NB4 (cell line): ENCODE measurements at places on chromosomes 7 and 10.

- no peak for DNase-seq
Observed at GRCh38 chr10:29112827-29113615, 175.8 kb upstream of the LYZL1 start.

DNA sequence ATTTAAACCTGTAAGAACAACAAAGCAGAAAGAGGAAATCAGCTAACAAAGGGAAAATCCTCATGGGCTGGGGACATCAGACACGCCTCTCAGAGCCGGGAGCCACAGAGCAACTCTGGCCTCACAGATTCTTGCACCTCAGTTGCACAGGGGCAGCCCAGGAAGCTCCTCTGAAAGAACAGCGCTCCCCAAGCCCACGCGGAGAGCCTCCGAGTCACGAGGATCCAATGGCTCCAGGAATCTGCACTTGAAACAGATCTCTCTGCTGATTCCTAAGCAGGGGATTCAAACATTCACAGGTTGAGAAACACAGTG, 213.2 kb upstream of the MGMT start:
- no peak for DNase-seq

DNA sequence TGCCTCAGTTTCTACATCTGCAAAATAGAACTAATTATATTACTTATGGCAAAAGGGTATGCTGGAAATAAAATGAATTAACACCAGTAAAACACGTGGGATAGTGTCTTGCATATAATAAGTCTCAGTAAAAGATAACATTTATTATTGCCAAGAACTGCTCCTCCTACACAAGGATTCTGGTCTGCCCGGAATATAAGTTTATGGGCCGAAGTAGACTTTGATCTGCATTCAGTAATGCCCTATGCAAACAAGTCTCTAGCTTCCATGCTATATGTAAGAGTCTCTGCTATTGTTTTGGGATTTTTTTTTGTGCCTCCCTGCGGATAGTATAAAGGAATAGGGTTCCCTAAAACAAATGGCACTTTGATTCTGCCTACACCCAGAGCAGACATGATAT, 125.6 kb upstream of the SLC26A5 start:
- DNase-seq: no peak

DNA sequence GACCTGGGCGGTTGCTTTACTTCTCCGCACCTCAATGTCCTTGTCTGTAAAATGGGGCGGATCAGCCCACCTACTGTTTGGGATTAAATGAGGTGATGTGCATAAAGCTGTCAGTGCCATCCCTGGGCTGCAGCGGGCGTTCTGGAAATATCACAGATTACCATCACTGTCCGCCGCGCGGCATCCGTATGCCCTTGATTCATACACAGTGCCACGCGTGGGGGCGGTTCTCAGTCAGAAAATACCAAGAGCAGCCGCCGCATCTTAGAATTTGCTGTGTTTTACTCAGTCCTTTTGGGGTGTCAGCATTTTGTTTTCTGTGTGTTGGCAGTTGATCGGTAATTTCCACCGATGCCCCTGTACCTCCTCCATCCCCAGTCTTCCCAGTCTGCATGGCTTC, 338.8 kb downstream of the DPP6 start:
- DNase-seq: no peak

- no peak for DNase-seq
Observed at GRCh38 chr7:34727464-34727995, 69.5 kb downstream of the NPSR1 start.

- DNase-seq: no peak
Observed at GRCh38 chr10:112793202-112793921, 156.7 kb upstream of the TCF7L2 start.

DNA sequence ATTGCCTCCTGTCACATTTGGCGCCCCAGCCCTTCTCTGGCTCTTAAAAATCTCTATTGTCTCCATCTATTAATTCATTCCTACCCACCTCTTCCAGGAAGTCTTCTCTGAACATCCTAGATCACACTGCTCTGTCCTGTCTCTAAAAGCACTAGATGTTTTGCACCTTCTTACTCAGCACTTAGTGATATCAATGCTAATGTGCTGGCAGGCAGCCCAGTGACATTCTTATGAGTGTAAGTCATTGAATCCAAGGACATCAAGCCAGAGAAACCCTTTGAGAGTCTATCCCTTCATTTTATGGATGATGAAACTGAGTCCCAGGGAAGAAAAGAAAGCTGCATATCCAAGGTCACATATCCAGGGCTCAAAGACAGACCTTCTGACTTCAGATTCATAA, 48.3 kb upstream of the PAX2 start:
- no peak for DNase-seq

DNA sequence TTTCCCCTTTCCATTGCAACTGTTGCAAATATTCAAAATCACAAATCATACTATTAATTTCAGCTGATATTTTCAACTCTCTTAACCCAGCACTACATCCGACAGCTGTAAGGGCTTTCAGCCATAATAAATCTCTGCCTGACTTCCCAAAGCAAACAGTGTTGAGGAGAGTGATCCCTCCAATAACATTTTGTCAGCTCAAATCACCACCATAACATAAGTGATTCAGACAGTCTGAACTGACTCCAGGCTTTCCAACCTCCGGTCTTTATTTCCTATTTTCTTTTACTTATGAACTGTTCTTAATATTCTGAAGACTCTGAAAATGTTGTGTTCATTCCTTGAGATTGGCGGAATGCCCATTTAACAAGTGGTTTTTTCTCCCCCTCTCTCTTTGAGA, 1085.9 kb downstream of the GATA3 start:
- DNase-seq: no peak
